Sigmoid colon (tissue), 7 donors: ENCODE measurements at places on chromosomes 1 and 21.

GRCh38 chr1:221801773-221802516 is 60.1 kb upstream of the DUSP10 start:
- no peak for DNase-seq

GRCh38 chr1:230028602-230029223 is 38.3 kb upstream of the GALNT2 start:
- DNase-seq: no peak

GRCh38 chr1:50123071-50123470 is 14.4 kb downstream of the ELAVL4 start:
- DNase-seq: no peak

- DNase-seq: no peak
These were observed 84.1 kb downstream of the TAS1R2 start for GRCh38 chr1:18775341-18775740.

- DNase-seq: no peak
These were observed 139.1 kb upstream of the PTGFR start for GRCh38 chr1:78351551-78352216.

GRCh38 chr1:41093826-41094225 is 72.3 kb upstream of the SLFNL1 start:
- no peak for DNase-seq

- no peak for DNase-seq
These were observed 26.8 kb downstream of the PALMD start for GRCh38 chr1:99672530-99673213.

GRCh38 chr1:53546409-53547155 is 87.4 kb downstream of the DMRTB1 start:
- peak; percentile 40 for DNase-seq

GRCh38 chr1:109508001-109508872 is 1.3 kb downstream of the AMIGO1 start:
- DNase-seq: peak; percentile 54

DNA sequence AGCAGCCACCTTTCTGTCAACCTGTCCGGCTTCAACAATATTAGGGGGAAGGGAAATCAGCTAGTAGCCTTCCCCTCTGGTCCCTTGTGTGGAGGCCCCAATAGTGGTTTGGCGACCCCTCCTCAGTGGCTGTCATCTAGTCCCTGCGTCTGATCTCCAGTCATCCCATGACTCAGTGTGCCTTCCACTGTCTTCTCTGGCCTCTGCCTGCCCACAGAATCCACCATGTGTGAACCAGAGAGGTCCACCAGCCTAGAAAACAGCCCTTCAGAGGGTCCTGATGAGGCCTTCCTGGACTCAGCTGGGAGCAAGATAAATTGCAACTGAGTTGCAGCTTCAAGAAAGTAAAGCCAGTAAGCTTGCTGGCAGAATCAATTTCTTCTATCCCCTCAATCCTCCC is 3.8 kb upstream of the ATXN7L2 start:
- DNase-seq: no peak

- peak; percentile 80 for DNase-seq
These were observed 6.9 kb upstream of the GPATCH4 start for GRCh38 chr1:156608036-156608674.

DNA sequence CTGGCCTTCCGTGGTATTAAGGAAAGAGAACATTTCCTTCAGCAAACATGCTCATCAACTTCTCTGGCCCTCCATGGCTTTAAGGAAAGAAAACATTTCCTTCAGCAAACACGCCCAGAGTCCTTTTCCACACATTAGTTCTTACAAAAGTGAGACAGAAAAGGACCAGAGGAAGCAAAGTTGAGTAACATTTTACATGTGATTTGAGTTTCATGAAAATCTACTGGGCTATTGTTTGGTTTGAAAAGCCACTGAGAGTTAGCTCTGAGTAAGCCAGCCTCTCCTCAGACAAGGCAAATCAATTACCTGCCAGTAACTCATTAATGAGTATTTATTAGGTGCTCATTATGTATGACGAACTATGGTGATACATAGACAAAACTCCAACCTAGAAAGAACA is 78.0 kb downstream of the NID1 start:
- no peak for DNase-seq

- DNase-seq: no peak
These were observed 53.4 kb upstream of the IFFO2 start for GRCh38 chr1:19009882-19010321.

- no peak for DNase-seq
These were observed 67.7 kb upstream of the AJAP1 start for GRCh38 chr1:4586611-4587160.

- DNase-seq: no peak
These were observed 97.2 kb upstream of the IGSF21 start for GRCh38 chr1:18010408-18010807.

DNA sequence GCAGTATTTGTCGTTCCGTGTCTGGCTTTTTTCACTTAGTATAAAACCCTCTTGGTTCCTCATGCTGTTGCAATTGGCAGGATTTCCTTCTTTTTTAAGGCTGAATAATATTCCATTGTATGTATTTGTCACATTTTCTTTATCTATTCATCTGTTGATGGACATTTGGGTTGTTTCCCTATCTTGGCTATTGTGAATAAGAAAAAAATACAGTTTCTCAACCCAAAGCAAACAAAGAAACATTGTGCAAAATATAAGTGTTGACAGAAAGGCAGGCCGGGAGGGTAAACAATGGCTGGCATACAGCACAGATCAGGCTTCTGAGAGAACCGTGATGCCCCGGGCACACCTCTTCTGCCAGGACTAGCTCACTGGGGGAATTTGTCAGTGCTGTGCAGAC is 26.9 kb downstream of the NENF start:
- DNase-seq: peak; percentile 17

DNA sequence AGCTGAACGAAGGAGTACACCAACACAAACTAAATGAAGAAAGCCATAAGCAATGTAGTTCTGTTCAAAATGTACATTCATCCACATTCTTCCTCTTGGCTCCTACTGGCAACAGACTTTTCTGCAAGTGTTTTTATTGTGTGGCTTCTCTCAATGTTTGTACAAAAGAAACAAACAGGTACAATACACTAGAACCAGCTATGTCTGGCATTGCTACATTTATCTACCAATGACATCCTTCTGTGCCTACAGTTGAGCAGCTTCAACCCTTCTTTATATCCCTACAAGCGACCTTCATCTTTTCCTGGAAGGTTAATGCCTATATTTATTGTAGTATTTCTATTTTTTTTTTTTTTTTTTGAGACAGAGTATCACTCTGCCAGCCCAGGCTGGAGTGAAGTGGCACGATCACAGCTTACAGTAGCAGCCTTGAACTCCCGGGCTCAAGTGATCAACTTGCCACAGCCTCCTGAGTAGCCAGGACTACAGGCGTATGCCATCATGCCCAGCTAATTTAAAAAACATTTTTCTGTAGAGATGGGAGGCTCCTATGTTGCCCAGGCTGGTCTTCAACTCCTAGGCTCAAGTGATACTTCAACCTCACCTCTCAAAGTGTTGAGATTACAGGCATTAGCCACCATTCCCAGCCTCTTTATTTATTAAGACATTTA is 89.3 kb downstream of the ASH1L start:
- DNase-seq: no peak

DNA sequence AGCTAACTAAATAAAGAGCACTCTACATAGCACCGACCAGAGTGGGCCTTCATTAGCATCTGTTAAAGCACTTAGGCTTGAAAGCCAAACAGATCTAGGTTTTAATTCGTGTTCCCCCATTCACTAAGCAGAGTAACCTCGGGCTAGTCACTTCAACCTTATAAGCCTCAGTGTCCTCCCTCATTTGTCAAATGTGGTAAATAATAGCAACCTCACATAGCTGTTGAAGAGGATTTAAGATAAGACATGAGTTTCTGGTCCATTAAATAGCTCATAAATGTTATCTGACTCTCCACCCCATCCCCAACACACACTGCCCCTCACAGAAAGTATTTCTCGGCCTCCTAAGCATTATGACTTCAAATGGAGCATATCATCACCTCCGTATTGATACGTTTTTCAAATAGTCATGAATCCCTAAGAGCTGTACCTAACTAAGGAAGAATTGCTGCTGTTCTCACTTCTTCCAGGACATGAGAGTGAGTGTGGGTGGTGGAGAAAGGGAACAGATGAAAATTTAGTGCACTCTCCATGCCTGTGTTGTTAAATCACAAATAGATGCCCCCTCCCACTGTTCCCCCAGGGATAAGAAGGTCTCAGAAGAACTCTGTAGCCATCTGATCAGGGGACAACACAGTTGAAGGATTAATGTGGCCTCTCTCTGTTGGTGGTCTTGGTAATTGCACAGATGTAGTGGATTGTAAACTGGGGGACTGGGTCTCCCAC is 47.6 kb downstream of the PLPP3 start:
- DNase-seq: no peak

DNA sequence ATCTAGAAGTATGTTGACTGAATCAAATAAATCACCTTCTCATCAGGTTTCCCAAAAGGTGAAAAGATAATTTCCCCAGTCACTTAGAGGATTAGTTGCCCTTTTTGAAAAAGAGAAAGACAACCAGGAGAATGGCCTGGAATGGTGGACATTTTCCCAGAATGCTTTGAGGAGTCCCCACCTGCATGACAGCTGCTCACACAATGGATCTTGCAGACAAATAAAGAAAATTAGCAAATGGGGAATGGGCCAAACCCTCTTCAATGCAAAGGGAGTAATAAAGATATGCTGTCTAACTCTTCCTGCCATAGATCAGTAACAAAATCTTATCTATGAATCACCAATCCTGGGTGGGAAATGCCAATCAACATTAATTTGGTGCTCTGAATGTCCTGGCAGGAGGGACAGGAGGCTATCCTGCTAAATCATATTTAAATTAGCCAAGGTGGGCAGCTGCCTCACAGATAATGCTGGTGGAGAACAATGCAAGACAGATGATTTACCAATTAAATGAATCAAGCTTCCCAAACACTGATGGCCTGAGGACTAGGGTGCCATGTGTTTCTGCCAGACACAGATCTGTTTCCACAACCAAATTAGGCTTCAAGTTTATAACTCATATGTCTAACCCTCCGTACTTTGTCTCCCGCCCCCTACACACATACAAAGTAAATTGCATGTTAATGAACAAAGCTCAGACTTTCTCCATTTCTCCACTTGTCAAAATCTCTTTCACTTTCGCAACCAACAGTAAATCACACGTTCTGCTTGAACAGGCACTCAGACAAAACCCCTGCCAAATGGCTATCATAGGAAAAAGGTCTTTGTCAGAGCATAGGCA is 488.0 kb upstream of the PLXNA2 start:
- no peak for DNase-seq

- DNase-seq: no peak
These were observed 76.7 kb upstream of the PTGFRN start for GRCh38 chr1:116832932-116833578.

GRCh38 chr1:19206947-19207346 is 3.1 kb downstream of the UBR4 start:
- no peak for DNase-seq
